ENCODE measurements at places on chromosomes 7 and 10. TPM values are rescaled to one million over a fixed set of nuclear protein-coding genes. Genes with fewer than 3 reads are reported as not detected.

GRCh38 chr7:26675143-26675887 lies 189.1 kb downstream of the SKAP2 start:
- no peak for DNase-seq

- no peak for DNase-seq
Measured at GRCh38 chr7:18434171-18434570, 61.4 kb upstream of the HDAC9 start.

- DNase-seq, result no peak
Measured at GRCh38 chr7:26686448-26686981, 177.9 kb downstream of the SKAP2 start.

MUC12 gene
- total RNA-seq, result 0.05 TPM

Measured in left lobe of liver (tissue), 2 donors.